A549 treated with dexamethasone at 1 μM for 4 hours (cell line): ENCODE measurements at places on chromosomes 5 and 9. TPM values are rescaled to one million over a fixed set of nuclear protein-coding genes. Genes with fewer than 3 reads are reported as not detected.

GALNT12 gene
- total RNA-seq: 2.8 to 4.0 TPM (median 3.7 TPM) in 5 replicates

MARCHF11 gene
- total RNA-seq: not detected in 5 replicates

IL5 gene
- total RNA-seq: 0.47 TPM in 1 of 5 replicates, not detected in the others

OR1Q1 gene
- 0.16 TPM in 1 of 5 replicates, not detected in the others for total RNA-seq

CCDC180 gene
- total RNA-seq: 0.48 to 0.73 TPM (median 0.62 TPM) in 5 replicates

PCDHAC2 gene
- total RNA-seq: 3.2 to 4.6 TPM (median 4.2 TPM) in 5 replicates

PAPPA gene
- total RNA-seq: 21.4 to 40.2 TPM (median 33.9 TPM) in 5 replicates

SCAMP1 gene
- total RNA-seq: 17.8 to 30.4 TPM (median 26.8 TPM) in 5 replicates

ADAMTSL1 gene
- total RNA-seq: 0.05 to 0.16 TPM in 2 of 5 replicates, not detected in the others

CMBL gene
- total RNA-seq: 19.1 to 22.0 TPM (median 20.7 TPM) in 5 replicates

CTNND2 gene
- total RNA-seq: 0.04 to 0.27 TPM (median 0.05 TPM) in 3 of 5 replicates, not detected in the others

GDNF gene
- total RNA-seq: 0.02 to 0.06 TPM (median 0.05 TPM) in 4 of 5 replicates, not detected in the other

ORM2 gene
- total RNA-seq: not detected in 5 replicates

FABP6 gene
- total RNA-seq: 0.76 to 1.8 TPM (median 1.1 TPM) in 5 replicates

DELE1 gene
- total RNA-seq: 37.5 to 54.1 TPM (median 53.3 TPM) in 5 replicates

KCNMB1 gene
- total RNA-seq: not detected in 5 replicates
